ENCODE measurements at places on chromosomes 11 and 22.

GRCh38 chr11:79100093-79100910 is 340.5 kb downstream of the TENM4 start:
- peak; percentile 35 for DNase-seq

DNA sequence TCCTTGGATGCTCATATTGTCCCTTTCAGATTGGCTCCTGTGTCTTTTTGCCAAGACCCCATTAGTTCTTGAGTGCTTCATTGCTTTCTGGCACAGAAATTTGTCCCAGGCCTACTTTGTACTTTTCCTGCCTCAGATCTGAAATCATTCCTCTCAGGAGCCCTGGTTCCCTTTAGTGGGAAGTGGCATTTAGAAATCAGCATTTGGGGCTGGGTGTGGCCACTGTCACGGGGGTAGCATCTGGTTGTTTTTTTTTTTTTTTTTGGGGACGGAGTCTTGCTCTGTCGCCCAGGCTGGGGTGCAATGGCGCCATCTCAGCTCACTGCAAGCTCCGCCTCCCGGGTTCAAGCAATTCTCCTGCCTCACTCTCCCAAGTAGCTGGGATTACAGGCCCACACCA is 18.2 kb downstream of the PPFIA1 start:
- peak; percentile 26 for DNase-seq

DNA sequence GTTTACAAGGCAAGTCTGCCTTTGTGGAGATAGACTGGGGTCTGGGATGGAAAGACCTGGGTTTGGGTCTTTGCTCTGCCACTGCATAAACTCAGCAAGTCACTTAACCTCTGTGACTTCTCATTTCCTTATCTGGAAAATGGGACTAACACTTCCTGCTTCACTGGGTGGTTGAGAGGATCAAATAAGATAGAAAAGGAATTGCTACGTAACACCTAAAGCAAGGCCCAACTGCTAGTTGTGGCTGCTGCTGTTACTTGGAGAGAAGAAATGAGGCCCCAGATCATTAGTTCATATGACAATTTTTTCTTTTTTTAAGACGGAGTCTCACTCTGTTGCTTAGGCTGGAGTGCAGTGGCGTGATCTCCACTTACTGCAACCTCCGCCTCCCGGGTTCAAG is 5.9 kb downstream of the PTPRJ start:
- no peak for DNase-seq

DNA sequence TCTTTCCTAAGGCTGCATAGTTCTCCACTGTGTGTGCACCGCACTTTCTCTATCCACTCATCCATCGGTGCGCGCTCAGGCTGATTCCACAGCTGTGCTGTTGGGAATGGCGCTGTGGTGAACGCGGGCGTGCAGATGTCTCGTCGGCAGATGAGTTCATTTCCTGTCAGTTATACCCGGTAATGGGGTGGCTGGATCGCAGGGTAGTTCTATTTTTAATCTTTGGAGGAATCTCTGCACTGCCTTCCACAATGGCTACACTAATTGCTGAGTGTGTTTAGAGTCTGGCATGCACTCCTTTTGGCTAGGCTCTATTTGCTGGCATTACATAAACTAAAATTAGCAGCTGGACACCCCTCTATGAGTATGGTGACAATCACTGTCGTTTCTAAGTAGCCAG is 27.9 kb upstream of the KRTAP5-7 start:
- DNase-seq, result no peak

- no peak for DNase-seq
Observed at GRCh38 chr22:40070701-40071100, 75.9 kb downstream of the FAM83F start.

DNA sequence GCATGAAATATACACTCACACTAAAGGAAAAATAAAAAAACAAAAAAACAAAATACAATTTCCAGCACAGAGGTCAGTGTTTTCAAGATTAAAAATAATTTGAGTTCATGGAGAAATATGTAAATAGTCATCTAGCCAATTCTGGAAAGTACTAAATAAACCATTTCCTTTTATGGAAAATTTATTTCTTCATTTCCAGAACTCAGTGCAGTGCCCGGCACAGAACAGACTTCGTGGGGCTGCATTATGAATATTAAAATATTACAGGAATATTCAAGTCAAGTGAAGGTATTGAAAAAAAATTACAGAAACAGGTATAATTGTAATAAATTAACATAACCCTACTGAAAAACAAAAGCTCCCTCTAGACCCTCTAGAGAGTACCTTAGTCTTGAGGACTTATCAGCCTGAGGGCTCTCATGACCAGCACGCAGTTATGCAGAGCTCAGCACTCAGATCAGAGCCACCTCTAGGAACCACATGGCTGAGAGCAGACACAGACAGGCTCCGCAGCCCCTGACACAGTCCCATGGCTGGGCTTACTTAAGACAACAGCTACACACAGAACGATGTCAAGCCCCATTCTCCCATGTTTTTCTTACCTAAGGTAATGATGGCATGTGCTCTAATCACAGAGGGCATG is 45.6 kb downstream of the NCAPD3 start:
- no peak for DNase-seq

DNA sequence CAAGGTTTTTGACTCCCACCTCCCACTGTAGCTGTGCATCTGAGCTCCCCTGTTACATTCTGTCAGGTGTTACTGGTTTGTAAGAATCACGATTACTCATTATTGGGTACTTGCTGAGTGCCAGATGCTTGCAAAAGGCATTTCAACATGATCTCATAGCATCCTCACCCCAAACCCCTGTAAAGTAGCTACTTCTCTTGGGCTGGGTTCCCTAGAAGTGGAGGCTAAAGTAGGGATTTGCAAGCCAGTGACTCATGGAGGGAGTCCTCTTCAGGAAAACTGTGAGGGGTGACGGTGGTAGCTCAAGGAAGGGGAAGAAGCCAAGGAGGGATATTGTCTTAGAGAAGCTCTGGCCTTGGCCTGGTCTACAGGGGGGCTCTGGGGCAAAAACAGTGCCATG is 78.6 kb downstream of the TIMP3 start:
- no peak for DNase-seq

DNA sequence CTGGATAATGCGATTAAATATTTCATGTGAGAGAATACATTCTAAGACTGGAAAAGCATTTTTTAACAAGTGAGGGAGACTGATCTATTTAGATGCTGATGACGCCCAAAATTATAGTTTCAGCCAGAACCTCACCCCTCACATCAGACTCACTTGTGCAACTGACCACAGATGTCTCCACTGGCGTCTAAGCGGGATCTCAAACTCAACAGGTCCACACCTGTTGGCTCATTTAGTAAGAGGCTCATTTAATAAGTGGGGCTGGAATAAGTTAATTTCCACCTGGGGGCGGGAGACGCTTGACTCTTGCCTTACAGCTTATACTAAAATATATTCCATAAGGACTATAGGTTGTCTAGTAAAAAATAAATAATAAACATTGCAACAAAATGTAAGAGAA is 47.5 kb downstream of the MORC2 start:
- no peak for DNase-seq

DNA sequence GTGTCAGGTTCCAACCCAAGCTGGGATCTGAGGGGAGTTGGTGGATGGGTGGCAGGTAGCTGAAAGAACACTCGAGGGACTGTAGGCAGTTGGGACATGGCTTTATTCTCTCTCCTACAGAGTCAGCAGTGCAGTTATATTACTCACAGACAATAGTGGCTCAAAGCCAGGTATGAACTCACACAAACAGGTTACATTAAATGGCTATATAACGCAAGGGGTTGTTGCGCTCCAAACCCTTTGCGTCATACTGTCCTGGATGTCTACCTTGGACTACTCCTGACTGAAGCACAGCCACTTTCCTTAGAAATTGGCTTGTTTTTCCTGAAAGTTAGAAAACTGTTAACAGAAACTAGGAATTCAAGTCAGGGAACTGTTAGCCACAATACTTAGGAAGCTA is 66.4 kb upstream of the OR4B1 start:
- DNase-seq, result no peak

DNA sequence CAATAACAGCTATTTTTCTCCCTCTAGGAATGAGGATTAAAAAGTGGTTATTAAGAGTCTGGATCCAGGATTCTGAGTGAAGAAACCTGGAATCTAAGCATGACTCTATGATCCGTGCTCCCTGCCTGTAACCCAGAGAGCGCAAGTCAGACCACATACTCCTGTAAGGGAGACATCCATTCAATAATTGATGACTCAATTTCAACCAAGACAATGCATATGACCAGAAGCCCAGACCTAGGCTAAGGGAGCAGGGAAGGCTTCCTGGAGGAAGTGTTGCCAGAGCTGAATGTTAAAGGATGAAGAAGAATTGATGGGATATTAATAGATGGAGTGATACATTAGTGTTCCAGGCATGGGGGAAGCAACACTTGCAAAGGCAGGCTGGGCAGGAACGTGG is 13.8 kb upstream of the PAMR1 start:
- DNase-seq, result no peak

GRCh38 chr11:109426442-109427240 is 4.7 kb downstream of the C11orf87 start:
- DNase-seq, result no peak

DNA sequence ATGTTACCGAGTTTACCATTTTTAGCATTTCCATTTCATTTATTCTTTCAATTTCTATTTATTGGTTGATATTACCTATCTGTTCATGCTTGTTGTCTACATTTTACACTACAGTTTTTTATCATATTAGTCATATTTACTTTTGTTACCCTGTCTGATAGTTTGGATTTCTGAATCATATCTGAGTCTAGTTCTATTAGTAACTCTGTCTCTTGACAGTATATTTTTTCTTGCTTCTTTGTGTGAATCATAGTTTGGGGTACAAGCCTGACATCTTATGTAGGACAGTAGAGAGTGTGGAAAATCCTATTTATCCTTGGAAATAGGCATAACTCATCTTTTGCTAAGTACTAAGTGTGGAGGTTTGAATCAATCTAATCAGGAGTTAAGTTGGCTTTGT is 263.9 kb upstream of the SESN3 start:
- no peak for DNase-seq

DNA sequence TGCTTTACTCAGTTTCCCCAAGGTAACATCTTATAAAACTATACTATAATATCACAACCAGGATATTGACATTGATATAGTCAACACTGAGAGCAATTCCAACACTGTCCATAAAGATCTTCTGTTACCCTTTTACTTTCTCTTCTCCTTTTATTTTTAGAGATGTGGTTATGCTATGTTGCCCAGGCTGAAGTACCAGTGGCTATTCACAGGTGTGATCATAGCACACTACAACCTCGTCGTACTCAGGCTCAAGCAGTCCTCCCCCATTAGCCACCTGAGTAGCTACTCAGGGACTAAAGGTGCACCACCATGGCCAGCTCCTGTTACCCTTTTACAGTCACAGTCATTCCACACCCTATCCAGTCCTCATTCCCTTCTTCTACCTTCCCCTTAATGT is 119.7 kb downstream of the CWF19L2 start:
- DNase-seq, result no peak

GRCh38 chr22:49789289-49790141 is 38.2 kb downstream of the BRD1 start:
- DNase-seq, result peak; percentile 44

- DNase-seq, result no peak
Observed at GRCh38 chr22:30424534-30425326, 838 bp upstream of the MTFP1 start.

- no peak for DNase-seq
Observed at GRCh38 chr22:19705181-19705934, 8.9 kb upstream of the SEPTIN5 start.

GRCh38 chr22:25956801-25957200 is 212.5 kb upstream of the SEZ6L start:
- no peak for DNase-seq

- no peak for DNase-seq
Observed at GRCh38 chr11:71525188-71525937, 1.7 kb upstream of the KRTAP5-7 start.

- no peak for DNase-seq
Observed at GRCh38 chr11:94909371-94909820, 64.0 kb downstream of the CWC15 start.

DNA sequence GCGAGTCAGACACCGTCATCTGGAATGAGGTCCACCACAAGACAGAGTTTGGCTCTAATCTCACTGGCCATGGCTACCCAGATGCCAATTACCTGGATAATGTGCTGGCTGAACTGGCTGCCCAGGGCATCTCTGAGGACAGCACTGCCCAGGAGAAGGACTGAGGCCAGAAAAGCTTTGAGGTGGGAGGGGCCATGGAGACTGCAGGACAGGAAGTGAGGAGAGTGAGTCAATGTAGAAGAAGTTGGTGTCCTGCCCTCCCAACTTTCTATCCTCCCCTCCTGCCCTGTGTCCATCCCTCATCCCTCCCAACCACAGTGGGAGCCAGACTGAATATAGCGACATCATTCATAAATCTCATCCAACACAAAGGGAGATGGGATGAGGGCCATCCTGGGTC is 8.0 kb downstream of the MPEG1 start:
- no peak for DNase-seq

DNA sequence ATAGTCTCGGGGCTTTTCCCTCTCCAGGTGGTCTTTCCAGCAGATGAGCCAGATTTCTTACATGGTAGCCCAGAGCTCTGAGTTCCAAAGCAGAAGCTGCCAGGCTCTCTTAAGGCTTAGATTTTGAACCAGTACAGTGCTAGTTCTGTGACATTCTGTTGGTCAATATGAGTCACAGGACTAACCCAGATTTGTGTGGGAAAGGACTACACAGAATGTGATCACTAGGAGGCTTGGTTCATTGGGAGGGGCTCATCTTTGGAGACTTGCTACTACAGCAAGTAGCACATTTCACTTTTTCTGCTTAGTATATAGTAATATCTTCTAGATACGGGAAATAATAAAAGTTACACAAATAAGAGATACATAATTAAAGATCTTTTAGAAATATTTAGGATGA is 24.1 kb downstream of the RNF214 start:
- peak; percentile 9 for DNase-seq

- no peak for DNase-seq
Observed at GRCh38 chr11:27187075-27187847, 146.6 kb downstream of the BBOX1 start.

- DNase-seq, result no peak
Observed at GRCh38 chr22:36961626-36962025, 48.2 kb downstream of the CSF2RB start.

DNA sequence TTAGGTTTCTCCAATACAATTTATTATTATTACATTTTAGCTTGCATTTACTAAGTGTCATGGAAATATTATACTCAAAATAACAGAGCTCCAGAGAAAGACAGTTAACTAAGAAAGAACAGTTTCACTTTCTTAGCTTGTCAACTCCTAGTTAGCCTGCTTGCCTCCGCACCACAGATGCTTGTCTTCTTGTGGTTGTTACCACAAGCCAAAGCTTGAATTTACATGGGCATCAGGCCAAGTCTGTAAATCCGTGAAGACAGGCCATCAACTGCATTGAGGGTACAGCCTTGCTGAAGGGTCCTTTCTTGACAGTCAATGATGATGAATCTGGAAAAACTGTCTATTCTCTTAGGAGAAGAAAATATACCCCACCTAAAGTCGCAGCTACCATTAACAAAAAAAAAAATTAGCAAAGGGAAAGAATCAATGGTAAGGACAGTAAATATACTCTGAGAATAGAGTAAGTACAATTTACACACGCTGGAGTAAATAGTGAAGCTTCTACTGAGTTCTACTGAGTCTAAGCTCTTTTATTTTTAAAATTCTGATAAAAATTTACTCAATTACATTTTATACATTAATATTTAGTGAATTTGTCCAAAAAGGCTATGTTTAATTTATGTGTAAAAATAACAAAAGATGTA is 15.6 kb upstream of the DENND5A start:
- DNase-seq, result no peak

All from inflammatory macrophage treated with lipopolysaccharide for 4 hours (primary cell).